NK-92 treated with Interleukin-12 subunit alpha and Interleukin-12 subunit beta, amount 100 ng/mL, for 24 hours (cell line): ENCODE measurements at places on chromosomes 5 and 9.

DNA sequence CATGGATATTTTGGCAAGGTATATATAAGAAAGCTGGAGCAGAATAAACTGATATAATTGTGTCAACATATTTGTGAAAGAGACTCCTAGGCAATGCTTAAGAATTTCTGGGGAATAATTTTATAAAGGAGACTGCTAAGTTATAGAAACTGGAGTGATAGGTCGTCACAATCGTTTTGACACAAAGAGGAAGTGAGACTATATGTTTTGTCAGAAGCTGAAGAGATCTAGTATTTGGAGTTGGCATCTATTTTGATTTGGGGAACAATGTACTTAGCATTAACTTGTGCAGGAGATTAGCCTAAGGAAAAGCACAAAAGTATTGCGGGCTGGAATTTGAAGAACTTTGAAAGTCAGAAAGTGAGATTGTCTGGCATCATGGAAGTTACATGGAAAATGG is 582.5 kb downstream of the TAF11L14 start:
- no peak for DNase-seq

DNA sequence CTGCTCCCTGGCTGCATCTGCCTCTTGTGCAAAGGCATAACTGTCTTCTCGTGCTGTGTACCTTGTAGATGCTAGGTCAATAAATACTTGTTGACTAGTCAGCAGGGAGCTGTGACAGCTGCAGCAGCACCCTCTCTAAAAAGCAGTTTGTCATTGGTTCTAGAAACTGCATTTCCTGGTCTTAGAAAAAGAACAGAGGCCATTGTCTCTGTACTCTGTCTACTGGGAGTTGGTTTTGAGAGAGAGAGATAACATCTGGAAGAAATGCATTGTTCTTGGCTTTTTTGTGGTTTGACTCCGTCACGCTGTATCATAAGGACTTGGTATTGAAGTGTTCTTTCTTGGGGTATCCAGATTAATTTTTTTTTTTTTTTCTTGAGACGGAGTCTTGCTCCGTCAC is 32.3 kb downstream of the SH3GLB2 start:
- no peak for DNase-seq

- DNase-seq: no peak
These were observed 1426.5 kb upstream of the C9orf72 start for GRCh38 chr9:28999806-29000205.

DNA sequence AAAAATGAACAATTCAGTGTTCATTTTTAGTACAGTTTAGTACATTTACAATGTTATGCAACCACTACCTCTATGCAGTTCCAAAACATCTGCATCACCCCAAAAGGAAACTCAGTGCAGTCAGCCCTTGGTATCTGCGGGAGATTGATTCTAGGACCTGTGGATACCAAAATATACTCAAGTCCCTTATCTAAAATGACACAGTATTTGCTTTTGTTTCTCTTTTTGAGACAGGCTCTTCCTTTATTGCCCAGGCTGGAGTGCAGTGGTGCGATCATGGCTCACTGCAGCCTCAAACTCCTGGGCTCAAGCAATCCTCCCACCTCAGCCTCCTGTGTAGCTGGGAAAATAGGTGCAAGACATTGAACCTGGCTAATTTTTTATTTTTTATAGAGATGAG is 114.0 kb downstream of the PIP5K1B start:
- no peak for DNase-seq

DNA sequence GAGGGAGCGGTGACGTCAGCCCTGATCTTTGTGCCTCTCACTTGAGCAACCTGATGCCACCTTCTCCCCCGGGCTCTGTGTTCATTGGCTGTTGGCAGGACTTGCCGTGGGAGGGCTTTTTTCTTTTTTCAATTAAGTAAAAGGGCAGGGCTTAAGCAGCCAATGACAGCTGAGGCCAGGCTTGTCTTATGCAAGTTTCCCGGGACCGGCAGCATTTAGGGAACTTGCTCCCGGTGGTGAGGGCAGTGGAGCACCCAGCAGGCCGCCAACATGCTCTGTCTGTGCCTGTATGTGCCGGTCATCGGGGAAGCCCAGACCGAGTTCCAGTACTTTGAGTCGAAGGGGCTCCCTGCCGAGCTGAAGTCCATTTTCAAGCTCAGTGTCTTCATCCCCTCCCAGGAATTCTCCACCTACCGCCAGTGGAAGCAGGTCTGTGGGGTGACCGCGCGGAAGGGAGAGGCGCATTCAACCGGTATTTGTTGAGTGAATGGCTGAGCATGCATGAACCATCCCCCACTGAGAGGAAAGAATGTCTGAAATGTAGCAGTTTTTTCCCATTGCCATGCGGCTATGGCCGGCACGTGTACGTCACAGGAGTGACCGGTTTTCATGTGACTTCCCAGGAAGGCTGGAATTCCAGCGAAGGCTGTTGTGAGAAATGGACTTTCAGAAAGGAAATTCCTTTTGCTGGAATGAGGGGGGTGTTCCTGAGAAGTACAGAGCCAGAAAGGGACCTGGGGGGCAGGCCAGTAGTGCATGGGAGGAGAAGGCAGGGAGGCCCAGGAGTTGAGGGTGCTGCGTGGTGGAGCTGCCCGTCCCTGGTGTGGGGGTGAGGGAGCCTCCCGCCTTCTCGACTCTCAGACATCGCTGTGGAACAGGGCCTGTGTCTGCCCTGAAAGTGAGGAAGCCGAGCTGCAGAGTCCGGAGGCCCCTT is 29.0 kb downstream of the PTGES2 start:
- no peak for DNase-seq

DNA sequence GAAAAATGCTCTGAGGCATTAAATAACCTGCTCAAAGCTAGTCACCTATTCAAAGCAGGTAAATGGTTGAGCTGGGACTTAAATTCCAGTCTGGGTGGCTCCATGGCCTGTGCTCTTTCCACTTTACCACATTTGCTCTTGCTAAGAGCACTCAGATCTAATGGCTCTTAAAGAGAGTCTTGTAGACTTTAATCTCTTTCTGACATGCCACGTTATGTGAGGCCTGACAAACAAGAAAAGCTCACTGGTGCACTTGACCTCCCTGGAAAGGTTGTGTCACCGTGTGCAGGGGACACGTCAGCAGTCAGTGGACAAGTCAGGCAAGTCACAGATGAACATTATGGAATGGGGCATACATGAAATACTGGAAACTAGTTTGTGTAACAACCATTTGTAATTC is 129.9 kb upstream of the RPS23 start:
- DNase-seq: no peak

DNA sequence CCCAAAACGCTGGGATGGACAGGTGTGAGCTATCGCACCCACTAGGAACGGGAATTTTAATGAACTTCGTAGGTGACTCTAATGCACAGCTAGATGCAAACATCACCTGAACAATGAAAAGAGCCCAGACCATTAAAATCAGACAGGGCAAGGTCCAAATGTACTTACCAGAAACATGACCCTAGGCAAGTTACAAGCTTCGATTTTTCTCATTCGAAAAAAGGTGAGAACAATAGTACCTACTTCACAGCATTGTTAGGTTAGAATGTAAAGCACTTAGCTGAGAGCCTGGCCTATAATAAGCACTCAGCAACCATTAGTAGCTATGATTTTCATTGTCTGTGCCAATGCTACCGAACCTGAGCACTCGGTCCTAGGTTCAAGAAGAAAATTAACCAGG is 5.8 kb upstream of the KLHL3 start:
- DNase-seq: no peak

DNA sequence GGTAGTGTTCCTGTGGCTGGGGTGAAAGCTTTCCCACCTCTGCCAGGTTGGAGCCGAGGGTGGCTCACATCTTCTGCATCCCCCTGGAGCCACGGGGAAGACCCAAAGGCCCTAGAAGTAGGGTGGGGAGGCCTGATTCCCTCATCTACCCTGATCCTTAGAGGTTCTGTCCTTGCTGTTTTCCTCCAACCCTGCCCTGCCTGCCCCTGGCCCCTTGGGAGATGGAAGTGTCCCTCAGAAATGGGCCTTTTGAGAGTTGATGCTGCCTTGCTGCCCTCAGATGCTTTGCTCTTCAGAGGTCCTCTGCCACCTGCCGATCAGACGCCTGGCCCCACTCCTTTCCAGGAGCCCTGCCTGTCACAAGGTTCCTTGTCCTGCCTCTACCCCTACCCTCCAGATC is 6.3 kb downstream of the CCL19 start:
- no peak for DNase-seq
